Upper lobe of left lung (tissue), 6 donors: ENCODE measurements at places on chromosomes 2 and 18. TPM values are rescaled to one million over a fixed set of nuclear protein-coding genes. Genes with fewer than 3 reads are reported as not detected.

DNA sequence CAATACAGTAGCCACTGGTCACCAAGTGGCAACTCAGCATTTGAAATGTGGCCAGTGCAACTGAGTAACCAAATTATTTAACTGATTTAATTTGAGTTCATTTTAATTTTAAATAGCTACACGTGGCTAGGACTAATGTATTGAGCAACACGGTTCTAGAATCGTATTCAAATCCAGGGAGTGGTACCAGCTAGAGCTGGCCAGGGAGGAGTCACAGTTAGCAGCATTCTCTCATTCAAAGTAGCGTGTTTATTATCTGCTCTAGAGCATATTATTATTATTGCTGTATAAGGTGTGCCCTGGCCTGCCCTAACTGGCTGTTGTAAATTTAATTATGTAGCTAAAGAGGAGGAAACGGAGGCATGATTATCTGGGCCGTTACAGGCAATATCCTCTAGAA is 92.9 kb downstream of the GALNT3 start:
- no peak overlapping the region for H3K4me3 ChIP-seq
- H3K36me3 ChIP-seq, result no peaks in the 10 kb centered on the region
- H3K27me3 ChIP-seq, result no peaks in the 10 kb centered on the region
- no peak for DNase-seq

DNA sequence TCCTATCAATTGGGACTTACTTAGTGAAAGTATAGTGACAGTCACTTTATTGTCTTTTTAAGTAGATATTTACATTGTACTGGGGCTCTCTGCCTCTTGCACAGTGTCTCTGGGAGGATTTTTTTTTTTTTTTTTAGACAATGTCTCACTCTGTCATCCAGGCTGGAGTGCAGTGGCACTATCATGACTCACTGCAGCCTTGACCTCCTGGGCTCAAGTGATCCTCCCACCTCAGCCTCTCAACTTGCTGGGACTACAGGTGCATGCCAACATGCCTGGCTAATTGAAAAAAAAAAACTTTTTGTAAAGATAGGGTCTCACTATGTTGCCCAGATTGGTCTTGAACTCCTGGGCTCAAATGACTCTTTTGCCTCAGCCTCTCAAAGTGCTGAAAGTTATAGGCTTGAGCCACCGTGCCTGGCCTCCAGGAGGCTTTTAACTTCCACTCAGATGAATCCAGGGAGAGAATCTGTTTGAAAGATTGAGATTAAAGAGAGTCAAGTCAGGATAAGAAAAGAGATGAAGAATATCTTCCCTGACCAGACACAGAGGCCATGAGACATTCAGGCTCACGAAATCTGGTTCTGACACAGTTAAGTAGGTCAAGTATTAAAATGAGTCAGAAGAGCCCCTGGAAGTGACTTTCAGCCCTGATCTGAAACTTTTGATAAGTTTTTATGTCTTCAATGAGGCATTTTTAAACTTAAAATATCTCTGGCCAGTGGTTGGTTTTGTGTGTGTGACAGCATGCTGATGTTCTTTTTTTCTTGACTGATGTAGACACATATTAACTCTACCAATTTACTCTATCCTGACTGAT is 18.3 kb downstream of the ARHGEF33 start:
- H3K36me3 ChIP-seq, result no peaks in the 10 kb centered on the region
- no peaks in the 10 kb centered on the region for H3K27me3 ChIP-seq
- no peaks in the 10 kb centered on the region for H3K4me1 ChIP-seq
- DNase-seq, result no peak
- H3K4me3 ChIP-seq, result no peak overlapping the region

DNA sequence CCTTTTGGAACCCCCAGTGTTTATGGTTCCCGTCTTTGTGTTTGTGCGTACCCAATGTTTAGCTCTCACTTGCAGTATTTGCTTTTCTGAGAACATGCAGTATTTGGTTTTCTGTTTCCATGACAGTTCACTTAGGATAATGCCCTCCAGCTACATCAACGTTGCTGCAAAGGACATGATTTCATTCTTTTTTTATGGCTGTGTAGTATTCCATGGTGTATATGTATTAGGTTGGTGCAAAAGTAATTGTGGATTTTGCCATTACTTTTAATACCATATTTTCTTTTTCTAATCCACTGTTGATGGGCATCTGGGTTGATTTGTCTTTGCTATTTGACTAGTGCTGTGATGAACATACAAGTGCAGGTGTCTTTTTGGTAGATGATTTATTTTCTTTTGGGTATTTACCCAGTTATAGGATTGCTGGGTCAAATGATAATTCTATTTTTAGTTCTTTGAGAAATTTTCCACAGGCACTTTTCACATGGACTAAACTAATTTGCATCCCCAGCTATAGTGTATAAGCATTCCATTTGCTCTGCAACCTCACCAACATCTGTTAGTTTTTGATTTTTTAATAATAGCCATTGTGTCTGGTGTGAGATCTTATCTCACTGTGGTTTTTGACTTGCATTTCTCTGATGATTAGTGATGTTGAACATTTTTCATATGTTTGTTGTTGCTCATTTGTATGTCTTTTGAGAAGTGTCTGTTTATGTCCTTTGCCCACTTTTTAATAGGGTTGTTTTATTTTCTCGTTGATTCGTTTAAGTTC is 63.6 kb downstream of the CERS6 start:
- no peaks in the 10 kb centered on the region for H3K27me3 ChIP-seq
- no peak for DNase-seq
- H3K36me3 ChIP-seq, result no peaks in the 10 kb centered on the region

DNA sequence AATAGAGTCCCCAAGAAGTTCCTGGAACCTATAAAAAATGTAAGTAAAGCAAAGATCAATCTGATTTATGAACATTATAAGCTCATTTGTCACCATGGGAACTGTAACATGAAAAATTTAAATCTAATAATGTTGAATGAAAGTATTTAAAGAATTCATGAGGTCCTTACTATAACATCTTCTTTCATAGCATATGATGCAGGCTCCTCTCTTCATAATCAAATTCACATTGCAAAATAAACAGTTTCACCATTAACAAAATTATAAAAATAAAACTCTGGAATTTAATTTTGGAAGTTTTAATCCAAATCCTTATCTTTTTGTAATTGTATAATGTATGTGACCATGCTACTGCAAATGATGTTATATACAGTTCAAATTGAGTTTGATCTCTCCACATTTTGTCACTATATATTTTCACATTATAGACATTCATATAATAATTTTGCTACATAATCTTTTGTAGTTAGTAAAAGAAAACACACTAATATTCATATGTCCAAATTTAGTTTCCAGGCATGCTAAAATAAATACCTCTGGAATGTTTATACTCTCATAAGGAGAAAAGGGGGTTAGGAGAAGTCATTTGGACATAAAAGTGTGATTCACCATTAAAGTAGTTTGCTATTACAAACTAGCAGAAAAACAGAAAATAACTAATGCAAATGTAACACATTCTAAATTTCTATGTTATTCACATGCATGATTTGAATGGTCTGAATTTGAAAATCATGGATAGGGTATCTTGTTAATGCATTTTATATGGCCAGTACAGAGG is 954.1 kb downstream of the DSC3 start:
- DNase-seq, result no peak
- no peaks in the 10 kb centered on the region for H3K27me3 ChIP-seq
- H3K36me3 ChIP-seq, result no peaks in the 10 kb centered on the region
- no peak overlapping the region for H3K4me3 ChIP-seq
- H3K27ac ChIP-seq, result no peak overlapping the region

GRCh38 chr2:165240916-165241315 is 1.7 kb downstream of the SCN2A start:
- DNase-seq, result no peak
- no peak overlapping the region for H3K4me3 ChIP-seq
- peaks cover 4% of the 10 kb centered on the region for H3K4me1 ChIP-seq
- no peaks in the 10 kb centered on the region for H3K27me3 ChIP-seq

- no peak overlapping the region for H3K4me3 ChIP-seq
- H3K27me3 ChIP-seq, result no peaks in the 10 kb centered on the region
- H3K36me3 ChIP-seq, result no peaks in the 10 kb centered on the region
- no peaks in the 10 kb centered on the region for H3K4me1 ChIP-seq
- DNase-seq, result no peak
Observed at GRCh38 chr18:60503199-60503598, 130.6 kb upstream of the MC4R start.

DNA sequence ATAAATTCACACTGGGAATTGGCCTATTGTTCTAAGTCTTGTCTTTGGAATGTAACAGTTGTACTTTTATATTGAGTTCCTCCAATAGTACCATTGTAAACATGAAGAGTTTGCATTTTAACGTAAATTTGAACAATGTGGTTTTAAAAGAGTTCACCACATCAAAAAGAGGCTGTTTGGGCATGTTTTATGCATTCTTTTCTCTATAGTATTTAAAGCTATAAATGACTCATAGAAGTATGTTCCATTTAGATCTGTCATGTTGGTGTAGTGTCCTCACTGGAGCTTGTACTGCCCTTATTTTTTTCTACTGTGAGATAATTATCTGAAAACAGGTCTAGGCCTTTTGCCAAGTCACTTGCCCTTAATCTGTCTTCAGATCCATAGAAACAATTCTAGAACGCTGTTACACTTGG is 141.9 kb downstream of the RHBDD1 start:
- no peaks in the 10 kb centered on the region for H3K36me3 ChIP-seq
- no peaks in the 10 kb centered on the region for H3K27me3 ChIP-seq
- DNase-seq, result no peak
- H3K4me3 ChIP-seq, result no peak overlapping the region

- no peak for DNase-seq
- no peaks in the 10 kb centered on the region for H3K36me3 ChIP-seq
- no peak overlapping the region for H3K27ac ChIP-seq
- no peaks in the 10 kb centered on the region for H3K27me3 ChIP-seq
- no peak overlapping the region for H3K4me3 ChIP-seq
Observed at GRCh38 chr2:124708661-124709060, 683.6 kb downstream of the CNTNAP5 start.

DNA sequence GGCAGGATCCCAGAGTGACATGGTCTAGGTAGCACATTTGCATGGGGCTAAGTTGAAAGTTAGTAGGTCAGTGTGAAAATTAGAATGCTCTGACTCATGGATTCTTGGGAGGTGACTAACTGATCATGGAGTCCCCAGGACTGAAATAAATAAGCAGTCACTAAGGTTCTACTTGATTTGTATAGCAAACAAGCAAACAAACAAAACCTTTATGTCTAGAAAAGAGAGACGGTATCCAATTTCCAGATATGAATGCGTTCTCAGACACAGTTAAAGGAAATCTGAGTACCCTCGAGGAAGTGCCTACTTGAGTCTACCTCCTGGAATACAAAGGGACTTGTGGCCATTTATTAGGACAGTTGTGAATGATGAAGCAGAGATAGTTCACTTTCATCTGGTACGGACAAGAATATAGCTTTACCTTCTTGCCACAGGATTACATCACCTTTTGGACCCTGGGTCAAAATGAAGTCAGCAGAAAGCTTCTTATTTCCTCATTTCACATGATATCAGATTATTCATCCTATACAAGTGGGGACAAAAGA is 54.3 kb upstream of the AGPS start:
- DNase-seq, result no peak
- H3K36me3 ChIP-seq, result no peaks in the 10 kb centered on the region
- no peaks in the 10 kb centered on the region for H3K4me1 ChIP-seq
- H3K27me3 ChIP-seq, result no peaks in the 10 kb centered on the region
- no peak overlapping the region for H3K27ac ChIP-seq

GRCh38 chr2:41137031-41137430 is 685.1 kb upstream of the SLC8A1 start:
- no peak overlapping the region for H3K27ac ChIP-seq
- no peaks in the 10 kb centered on the region for H3K27me3 ChIP-seq
- H3K4me1 ChIP-seq, result no peaks in the 10 kb centered on the region
- no peak for DNase-seq
- H3K4me3 ChIP-seq, result no peak overlapping the region
- no peaks in the 10 kb centered on the region for H3K36me3 ChIP-seq

GRCh38 chr2:234102112-234102511 is 51.6 kb downstream of the SPP2 start:
- H3K4me1 ChIP-seq, result no peaks in the 10 kb centered on the region

- DNase-seq, result no peak
- no peak overlapping the region for H3K4me3 ChIP-seq
Observed at GRCh38 chr2:214550786-214551185, 139.9 kb downstream of the VWC2L start.

- no peaks in the 10 kb centered on the region for H3K4me1 ChIP-seq
- H3K36me3 ChIP-seq, result no peaks in the 10 kb centered on the region
- no peaks in the 10 kb centered on the region for H3K27me3 ChIP-seq
- H3K4me3 ChIP-seq, result no peak overlapping the region
- no peak overlapping the region for H3K27ac ChIP-seq
Observed at GRCh38 chr18:49464718-49465598, 4.5 kb upstream of the DYM start.

DNA sequence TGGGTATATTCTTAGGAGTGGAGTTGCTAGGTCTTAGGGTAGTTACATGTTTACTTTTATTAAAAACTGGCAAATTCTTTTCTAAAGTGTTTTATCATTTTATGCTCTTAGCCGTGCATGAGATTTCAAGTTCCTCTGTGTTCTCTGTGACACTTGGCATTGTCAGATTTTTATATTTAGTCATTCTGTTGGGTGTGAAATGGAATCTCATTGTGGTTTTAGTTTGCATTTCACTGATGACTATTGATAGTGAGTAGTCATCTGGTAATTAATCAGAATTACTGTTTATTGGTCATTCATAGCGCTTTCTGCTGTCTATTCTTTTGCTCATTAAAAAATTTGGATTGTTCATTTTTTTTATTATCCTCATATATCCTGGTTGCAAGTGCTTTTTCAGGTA is 34.1 kb downstream of the RAB3GAP1 start:
- H3K27ac ChIP-seq, result no peak overlapping the region
- H3K36me3 ChIP-seq, result no peaks in the 10 kb centered on the region
- no peaks in the 10 kb centered on the region for H3K4me1 ChIP-seq
- no peaks in the 10 kb centered on the region for H3K27me3 ChIP-seq
- no peak for DNase-seq

DNA sequence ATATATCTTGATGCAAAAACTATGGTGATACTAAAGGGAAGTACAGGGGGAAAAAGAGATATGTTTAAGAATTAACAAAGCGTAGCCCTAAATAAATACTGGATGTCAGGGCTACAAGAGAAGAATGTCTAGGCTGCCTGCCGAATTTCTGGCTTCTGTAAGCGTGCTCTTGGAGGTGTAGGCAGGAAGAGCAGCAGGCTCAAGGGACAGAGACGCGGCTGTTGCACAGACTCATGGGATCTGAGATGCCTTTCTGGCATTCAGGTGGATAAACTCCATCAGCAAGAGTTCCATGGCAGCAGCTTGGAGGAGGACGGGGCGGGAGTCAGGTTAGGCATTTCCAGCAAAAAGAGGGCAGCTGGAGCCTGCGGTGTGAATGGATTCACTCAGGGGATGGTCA is 123.2 kb upstream of the TWIST2 start:
- H3K27ac ChIP-seq, result no peak overlapping the region
- H3K36me3 ChIP-seq, result no peaks in the 10 kb centered on the region
- no peak overlapping the region for H3K4me3 ChIP-seq
- DNase-seq, result no peak
- peaks cover 4% of the 10 kb centered on the region for H3K4me1 ChIP-seq
- H3K27me3 ChIP-seq, result no peaks in the 10 kb centered on the region

- H3K36me3 ChIP-seq, result no peaks in the 10 kb centered on the region
- H3K27me3 ChIP-seq, result no peaks in the 10 kb centered on the region
- no peak for DNase-seq
- H3K27ac ChIP-seq, result no peak overlapping the region
- peaks cover 28% of the 10 kb centered on the region for H3K4me1 ChIP-seq
Observed at GRCh38 chr18:48773821-48774220, 176.9 kb downstream of the SMAD7 start.

SCYGR3 gene
- total RNA-seq, result not detected

SDC1 gene
- total RNA-seq, result 147 TPM

DUSP2 gene
- 21.0 TPM for total RNA-seq

PTPRN gene
- 0.20 TPM for total RNA-seq

VRK2 gene
- total RNA-seq, result 21.1 TPM

RMDN2 gene
- total RNA-seq, result 18.2 TPM

ELOA2 gene
- total RNA-seq, result not detected

NDC80 gene
- total RNA-seq, result 1.8 TPM

TBR1 gene
- total RNA-seq, result not detected

GYPC gene
- total RNA-seq, result 100 TPM
